ENCODE measurements at places on chromosomes 16 and 17.

DNA sequence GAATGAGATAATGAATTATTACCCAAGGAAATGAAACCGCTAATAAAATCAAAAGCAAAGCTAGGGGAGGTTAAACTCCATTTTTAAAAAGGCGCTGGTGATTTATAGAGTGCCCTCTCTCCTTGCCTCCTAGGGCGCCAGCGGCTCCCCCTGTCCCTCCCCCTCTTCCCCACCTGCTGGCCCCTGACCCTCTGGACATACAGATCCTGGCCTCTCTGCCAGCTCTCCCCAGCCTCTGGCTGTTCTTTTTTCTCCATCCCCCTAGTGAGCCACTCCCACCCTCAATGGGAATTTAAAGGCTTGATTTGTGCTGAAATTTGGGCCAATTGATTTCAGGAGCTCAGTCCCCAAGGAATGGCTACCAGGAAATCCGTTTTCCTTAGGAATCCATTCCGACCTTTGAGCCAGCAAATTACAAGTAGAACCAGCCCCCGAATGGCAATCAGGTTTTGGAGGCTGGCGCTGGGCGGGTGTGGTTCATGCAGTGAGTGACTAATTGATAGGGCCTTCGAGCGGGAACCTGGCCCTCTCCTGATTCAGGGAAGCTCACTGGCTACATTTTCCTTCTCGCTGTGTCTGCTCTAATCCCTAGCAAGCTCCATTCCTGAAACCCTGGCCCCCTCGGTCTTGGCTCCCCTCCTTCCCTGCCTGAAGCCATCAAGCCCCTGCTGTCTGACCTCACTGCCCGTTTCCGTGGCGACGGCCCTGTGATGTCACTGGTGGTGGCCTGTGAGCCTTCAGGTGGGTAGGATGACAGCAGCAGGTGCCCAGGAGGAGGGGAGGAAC lies 141.9 kb upstream of the SDK2 start:
- peak; percentile 64 for DNase-seq

GRCh38 chr17:7294614-7295153 lies at the start of gene YBX2:
YBX2 (minus strand) TSS chr17:7294639; CDS start chr17:7294500, 139 bp downstream.
- peak; percentile 100 for DNase-seq

DNA sequence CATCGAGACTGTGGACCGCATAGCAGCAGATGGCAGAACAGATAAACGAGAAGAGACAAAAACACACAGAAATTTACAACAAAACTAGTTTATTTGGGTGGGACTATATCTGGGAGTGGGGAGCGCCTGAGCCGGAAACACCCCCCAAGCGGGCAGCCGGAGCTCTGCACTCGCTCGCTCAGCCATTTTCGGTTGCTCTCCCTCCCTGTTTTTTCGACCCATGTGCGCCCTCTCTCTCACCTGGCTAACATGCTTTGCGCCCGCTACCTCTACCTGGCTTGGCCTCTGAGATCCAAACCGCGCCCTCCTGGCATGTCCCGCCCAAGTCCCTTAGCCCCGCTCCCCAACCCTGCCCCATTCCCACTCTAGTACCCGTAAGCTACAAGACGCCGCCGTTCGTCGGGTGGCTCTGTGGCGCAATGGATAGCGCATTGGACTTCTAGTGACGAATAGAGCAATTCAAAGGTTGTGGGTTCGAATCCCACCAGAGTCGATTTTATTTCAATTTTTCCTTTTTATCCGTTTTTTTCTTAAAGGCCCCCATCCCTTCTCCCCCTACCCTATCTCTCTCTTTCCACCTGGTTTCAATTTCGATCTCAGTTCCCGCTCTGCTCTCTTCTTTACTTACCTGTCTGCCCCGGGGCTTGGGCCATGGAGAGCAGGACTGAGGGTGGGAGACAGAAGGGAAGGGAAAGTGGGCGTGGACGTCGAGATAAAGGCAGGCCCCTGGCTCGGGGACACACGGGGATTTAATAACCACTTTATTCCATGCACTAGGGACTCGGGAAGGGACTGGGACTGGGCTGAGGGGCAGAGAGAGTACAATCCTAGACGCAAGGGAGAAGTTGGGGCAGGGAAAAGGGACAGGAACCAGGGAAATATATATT lies 2.4 kb upstream of the ALOXE3 start:
- DNase-seq, result peak; percentile 87

DNA sequence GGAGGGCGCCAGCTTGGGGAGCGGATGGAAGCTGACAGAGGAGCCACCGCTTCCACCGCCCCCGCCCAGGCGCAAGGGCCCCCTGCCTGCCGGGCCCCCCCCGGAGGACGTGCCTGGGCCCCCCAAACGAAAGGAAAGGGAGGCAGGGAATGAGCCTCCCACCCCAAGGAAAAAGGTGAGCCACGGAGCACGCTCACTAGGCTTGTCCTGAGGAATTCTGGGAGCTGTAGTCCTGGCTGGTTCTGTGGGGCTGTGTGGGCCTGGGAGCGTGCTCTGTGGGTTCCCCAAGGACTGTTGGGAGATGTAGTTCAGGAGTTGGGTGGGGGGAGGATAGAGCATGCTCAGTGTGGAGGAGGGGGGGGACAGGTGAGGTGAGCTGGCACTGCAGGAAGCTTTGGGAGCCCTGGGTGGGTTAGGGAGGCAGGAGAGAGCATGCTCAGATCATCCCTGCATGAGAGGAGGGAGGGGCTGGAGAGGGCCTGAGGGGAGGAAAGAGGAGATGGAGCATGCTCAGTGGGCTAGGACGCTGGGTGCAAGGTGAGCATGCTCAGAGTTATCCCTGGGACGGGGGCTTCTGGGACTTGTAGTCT lies 4.5 kb downstream of the FBXL19 start:
- DNase-seq, result peak; percentile 98

DNA sequence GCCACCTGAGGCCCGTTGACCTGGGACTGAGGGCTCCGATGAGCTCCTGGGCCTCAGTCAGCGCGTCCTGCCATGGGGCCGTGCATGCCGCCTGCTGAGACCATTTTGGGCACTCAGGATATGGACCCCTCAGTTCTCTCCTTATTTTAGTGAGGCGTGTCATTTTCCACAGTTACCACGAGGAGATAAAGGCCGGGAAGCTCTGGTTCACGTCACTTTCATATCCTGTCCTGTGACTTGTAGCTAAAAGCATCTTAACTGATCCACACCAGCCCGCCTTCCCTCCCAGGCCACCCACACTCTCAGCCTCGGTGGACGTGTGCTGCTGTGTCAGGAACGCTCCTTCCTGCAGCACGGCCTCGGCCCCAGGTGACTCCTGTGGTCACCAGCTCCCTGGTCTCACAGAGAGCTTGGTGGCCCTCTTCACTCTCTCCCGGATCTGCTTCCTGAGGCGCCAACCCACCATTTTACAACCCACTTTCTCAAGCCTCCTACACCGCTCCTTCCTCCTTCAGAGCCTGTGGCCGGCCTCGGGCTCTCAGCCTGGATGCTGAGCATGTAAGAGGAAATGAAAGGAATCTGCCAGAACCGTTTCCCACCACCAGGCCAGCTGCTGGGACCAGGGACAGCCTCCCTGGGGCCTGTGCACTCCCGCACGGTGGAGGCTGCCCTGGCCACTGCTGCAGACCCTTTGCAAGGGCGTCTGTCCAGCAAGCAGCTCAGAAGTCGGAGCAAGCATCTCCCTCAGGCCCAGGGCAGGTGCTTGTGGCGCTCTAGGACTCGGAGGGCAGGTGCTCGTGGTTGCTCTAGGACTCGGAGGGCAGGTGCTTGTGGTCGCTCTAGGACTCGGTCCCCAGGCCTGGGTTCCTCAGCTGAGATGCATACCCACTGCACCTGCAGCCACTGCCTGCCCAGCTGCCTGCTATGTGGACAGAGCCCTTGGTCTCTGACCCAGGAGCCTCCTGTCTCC lies 23.9 kb upstream of the FASN start:
- DNase-seq, result peak; percentile 43

GRCh38 chr16:57576429-57576870 lies 34.0 kb downstream of the ADGRG5 start:
- peak; percentile 90 for DNase-seq

GRCh38 chr17:31488982-31489294 lies 97.5 kb downstream of the RAB11FIP4 start:
- DNase-seq, result peak; percentile 49

DNA sequence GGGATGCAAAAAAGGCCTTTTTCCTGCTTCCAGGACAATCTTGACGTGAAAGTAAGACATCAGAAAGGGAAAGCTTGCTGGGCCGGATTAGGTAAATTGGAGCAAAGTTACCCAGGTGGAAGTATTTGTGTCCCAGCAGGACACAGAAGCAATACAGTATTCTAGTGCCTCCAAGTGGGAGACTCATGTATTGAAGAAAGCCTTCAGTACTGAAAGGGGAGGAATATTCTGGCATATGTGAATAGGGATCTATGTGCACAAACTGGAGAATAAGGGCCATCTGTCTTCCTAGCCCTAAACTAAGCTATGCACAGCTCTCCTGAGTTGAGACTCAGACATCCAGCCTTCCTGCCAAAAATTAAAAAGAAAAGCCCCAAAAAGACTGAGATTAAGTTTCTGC lies 327.3 kb upstream of the CDH8 start:
- peak; percentile 32 for DNase-seq

DNA sequence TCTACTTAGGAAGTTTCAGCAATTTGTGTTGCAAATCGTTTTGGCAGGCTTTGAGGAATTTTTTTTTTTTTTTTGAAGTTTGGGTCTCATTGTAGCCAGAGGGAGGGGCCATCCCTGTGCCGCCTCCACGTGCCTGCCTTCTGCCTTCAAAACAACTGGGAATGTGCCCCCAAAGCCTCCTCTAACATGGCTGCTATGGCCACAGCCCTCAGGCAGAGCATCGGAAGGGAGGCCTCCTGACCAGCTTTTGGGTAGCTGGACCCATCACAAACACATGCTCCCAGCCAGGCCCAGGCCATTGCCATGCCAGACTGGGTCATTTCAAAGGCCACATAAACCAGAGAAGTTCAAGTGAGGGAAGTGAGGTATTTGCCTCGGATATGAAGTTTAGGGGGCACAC lies 21.5 kb downstream of the C16orf82 start:
- no peak for DNase-seq

DNA sequence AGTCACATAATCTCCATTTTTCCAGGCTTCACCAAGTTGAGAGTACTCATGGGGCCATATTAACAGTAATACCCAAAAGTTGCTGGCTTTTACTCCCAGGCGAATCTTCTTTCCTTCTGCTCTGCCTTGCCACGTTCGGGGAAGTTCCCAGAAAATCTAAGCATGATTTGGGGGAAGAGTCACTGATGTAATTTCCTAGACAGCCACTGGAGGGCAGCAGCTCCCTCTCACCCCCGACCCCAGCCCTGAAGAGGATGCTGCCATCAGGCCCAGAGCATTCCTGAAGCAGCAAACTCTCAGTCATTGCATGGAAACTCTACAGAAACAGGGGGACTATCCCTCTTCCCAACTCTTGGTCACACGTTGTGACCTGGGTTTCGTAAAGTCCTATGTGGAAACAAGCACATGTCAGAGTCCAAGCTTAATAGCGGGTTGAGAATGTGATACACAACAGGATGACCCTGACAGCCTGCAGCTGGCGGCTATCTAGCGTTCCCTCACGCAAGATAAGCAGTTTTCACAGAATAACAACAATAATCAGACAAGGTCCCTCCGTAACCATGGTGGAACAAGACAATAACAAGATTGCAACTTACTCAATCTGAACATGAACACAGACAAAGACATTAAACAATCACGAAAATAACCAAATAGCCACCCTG lies 43.8 kb upstream of the DHX40 start:
- DNase-seq, result peak; percentile 86

GRCh38 chr17:66750781-66751543 lies 84.0 kb upstream of the CACNG5 start:
- DNase-seq, result no peak

GRCh38 chr16:84970447-84971127 lies 40.7 kb downstream of the ZDHHC7 start:
- peak; percentile 91 for DNase-seq

GRCh38 chr17:17779015-17779611 lies 57.7 kb downstream of the SREBF1 start:
- DNase-seq, result no peak

- no peak for DNase-seq
These were observed 44.9 kb upstream of the RBFOX3 start for GRCh38 chr17:79655672-79656290.

DNA sequence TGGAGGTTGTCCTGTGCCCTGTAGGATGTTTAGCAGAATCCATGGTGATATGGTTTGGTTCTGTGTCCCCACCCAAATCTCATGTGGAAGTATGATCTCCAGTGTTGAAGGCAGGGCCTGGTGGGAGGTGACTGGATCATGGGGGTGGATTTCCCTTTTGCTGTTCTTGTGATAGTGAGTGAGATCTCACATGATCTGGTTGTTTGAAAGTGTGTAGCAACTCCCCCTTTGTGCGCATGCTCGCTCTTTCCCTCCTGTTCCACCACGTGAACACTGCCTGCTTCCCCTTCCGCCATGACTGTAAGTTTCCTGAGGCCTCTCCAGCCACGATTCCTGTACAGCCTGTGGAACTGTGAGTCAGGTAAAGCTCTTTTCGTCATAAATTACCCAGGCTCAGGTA lies 61.9 kb downstream of the ARHGAP17 start:
- DNase-seq, result no peak

GRCh38 chr16:66950437-66950836 lies 10.6 kb upstream of the CES3 start:
- DNase-seq, result no peak

GRCh38 chr16:4900750-4901149 lies 36.2 kb downstream of the PPL start:
- DNase-seq, result no peak

DNA sequence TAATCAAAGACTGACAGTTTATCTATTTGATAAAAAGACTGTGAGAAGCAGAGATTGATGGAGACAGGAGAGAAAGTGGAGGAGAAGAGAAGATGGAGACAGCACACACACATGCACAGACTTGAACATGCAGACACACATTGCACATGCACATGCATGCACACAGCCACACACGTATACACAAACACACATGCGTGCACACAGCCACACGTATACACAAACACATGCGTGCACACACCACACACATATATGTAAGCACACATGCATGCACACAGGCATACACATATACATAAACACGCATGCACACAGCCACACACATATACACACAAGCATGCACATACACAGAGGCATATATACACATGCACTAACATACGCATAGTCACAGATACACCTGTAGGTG lies 313.4 kb downstream of the HAPSTR1 start:
- no peak for DNase-seq

DNA sequence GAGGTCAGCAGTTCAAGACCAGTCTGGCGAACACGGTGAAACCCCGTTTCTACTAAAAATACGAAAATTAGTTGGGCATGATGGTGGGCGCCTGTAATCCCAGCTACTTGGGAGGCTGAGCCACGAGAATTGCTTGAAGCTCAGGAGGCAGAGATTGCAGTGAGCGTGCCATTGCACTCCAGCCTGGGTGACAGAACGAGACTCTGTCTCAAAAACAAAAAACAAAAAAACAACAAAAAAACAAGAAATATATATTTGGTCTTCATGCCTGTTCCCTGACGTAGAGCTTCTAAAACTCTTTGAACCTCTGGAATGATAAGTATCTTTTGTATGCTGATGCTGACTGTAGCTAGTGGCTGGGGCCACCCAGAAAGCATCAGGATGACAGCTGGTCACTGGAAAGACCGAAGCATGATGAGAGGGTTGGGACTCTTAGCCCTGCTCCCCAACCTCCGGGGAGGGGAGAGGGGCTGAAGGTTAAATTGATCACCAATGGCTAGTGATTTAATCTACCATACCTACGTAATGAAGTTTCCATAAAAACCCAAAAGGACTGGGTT lies 54.8 kb downstream of the TEX14 start:
- no peak for DNase-seq
